Spinal cord (tissue), 10 donors: ENCODE measurements at places on chromosomes 2 and 18. TPM values are rescaled to one million over a fixed set of nuclear protein-coding genes. Genes with fewer than 3 reads are reported as not detected.
A peak's percentile ranks its signal among the peaks of the same experiment; 100 is the strongest.

IL36B gene
- not detected for total RNA-seq

SLC9A4 gene
- total RNA-seq: 0.30 TPM

ZC3H6 gene
- total RNA-seq: 14.8 TPM

DCDC2C gene
- total RNA-seq: 1.3 TPM

UGT1A5 gene
- not detected for total RNA-seq

TCF23 gene
- total RNA-seq: not detected

ADCY3 gene
- total RNA-seq: 61.7 TPM

UGT1A8 gene
- not detected for total RNA-seq

- peaks cover 6% of the 10 kb centered on the region for H3K4me1 ChIP-seq
- DNase-seq: no peak
- H3K4me3 ChIP-seq: peak overlapping the region; percentile 45
- H3K27ac ChIP-seq: peak overlapping the region; percentile 61
These were observed 797 bp upstream of the GRHL1 start for GRCh38 chr2:9950521-9951271.

- no peaks in the 10 kb centered on the region for H3K27me3 ChIP-seq
- no peaks in the 10 kb centered on the region for H3K4me1 ChIP-seq
- DNase-seq: no peak
- no peaks in the 10 kb centered on the region for H3K36me3 ChIP-seq
- H3K27ac ChIP-seq: no peak overlapping the region
These were observed 49.2 kb downstream of the SLC4A3 start for GRCh38 chr2:219676586-219676985.

- H3K27ac ChIP-seq: no peak overlapping the region
- H3K27me3 ChIP-seq: no peaks in the 10 kb centered on the region
- no peaks in the 10 kb centered on the region for H3K4me1 ChIP-seq
- H3K4me3 ChIP-seq: no peak overlapping the region
- no peaks in the 10 kb centered on the region for H3K36me3 ChIP-seq
These were observed 6.0 kb downstream of the RSAD2 start for GRCh38 chr2:6883448-6884122.

DNA sequence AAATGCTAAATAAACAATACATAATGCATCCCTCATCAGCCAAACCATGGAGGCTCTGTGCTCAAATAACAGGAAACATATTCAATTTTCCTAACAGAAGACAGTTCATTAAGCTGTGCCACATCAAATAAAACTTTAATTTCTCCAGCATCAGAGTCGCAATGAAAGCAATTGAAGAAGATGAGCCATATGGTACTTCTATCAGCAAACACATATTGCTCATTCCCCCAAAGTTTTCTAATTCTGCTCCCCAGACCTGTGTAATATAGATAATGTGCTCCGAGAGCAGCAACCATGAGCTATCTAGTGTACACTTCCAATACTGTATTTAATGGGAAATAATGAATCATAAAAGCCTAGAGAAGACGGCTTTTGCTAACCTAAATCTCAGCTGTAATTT lies 263.2 kb downstream of the MEIS1 start:
- no peak overlapping the region for H3K27ac ChIP-seq
- H3K4me1 ChIP-seq: no peaks in the 10 kb centered on the region
- no peaks in the 10 kb centered on the region for H3K27me3 ChIP-seq
- H3K36me3 ChIP-seq: no peaks in the 10 kb centered on the region
- H3K4me3 ChIP-seq: no peak overlapping the region

- H3K36me3 ChIP-seq: no peaks in the 10 kb centered on the region
- no peak overlapping the region for H3K4me3 ChIP-seq
- H3K27me3 ChIP-seq: no peaks in the 10 kb centered on the region
- H3K27ac ChIP-seq: no peak overlapping the region
- no peak for DNase-seq
These were observed 202.4 kb downstream of the ZNF407 start for GRCh38 chr18:74800098-74800497.

- no peak overlapping the region for H3K27ac ChIP-seq
- H3K4me3 ChIP-seq: no peak overlapping the region
- H3K36me3 ChIP-seq: no peaks in the 10 kb centered on the region
- no peaks in the 10 kb centered on the region for H3K27me3 ChIP-seq
These were observed 188.8 kb downstream of the PTPRM start for GRCh38 chr18:7755753-7756475.

DNA sequence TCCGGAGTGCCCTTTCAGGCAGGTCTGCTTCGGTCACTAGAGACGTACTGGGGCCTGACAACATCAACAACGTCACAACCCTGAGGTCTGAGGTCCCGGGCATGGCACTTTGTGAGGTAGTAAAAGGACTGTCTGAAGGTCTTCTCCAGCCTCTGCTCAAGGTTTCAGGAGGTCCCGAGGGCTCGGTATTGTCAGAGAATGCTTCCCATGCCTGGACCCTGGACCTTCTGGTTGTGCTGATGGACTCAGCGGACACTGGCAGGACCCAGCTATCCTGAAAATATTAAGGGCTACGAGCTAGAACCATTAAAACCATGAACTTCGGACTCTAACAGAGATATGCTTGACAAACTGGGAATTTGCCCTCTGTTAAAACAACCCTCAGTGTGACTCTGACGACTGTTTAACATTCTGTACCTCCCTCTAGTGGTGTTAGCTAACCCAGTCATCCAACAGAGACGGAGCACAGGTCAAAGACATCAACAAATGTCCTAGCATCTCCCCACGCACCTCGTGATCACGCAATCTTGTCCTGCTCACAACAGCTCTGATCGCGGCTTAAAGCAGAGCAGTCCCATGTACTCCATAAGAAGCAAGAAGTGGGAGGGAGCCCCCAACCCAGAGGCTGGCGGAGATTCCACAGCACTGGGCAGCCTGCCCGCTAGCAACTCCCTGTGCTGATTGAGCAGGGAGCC lies 96.5 kb downstream of the CCDC93 start:
- H3K4me3 ChIP-seq: no peak overlapping the region
- H3K27ac ChIP-seq: no peak overlapping the region
- H3K36me3 ChIP-seq: peaks cover 32% of the 10 kb centered on the region
- peak; percentile 15 for DNase-seq
